Activated CD8-positive, alpha-beta memory T cell treated with anti-CD3 and anti-CD28 coated beads for 1 hour (primary cell): ENCODE measurements at places on chromosomes 3 and 15.

GRCh38 chr3:141950572-141951493 is 74.4 kb downstream of the ATP1B3 start:
- DNase-seq = no peak

DNA sequence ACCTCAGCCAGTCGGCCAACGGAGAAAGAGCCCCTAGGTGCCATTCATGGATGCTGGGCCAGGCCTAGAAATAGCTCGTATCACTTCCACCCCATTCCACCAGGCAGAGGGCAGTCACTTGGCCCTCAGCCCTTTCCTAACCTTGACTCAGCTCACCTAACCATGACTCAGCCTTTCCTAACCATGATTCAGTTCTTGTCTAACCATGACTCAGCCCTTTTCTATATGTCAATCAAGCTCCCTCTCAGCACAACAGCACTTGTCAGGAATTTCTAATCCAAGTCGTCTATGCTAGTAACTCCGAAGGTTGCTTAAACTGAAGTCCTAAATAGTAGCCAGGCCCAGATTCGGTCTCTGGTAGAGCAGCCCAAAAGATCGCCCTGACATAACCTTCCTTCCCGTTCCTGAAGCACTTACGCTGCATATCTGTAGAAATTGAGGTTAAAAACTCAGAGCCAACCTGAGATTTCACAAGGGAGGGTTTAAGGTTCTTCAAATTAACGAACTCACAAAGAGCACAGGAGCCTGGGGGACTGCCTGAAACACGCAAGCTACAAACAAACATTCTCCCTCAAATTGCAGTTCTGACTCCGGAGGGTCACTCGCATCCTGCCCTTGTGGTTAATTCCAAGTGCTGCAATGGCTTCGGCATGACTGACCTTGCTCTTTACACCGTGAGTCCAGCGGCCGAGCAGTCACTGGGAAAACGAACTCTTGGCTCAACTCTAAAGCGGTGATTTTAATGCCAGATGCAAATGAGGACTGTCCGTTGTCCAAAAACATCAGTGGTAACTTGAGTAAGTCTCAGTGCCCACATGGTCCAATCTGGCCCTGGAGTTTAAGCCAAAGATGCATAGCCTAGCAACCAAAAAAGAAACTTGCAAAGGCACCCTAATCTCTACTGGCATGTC is 99.9 kb downstream of the ADAMTS17 start:
- no peak for DNase-seq

GRCh38 chr3:100756441-100756840 is 47.1 kb downstream of the TFG start:
- no peak for DNase-seq

DNA sequence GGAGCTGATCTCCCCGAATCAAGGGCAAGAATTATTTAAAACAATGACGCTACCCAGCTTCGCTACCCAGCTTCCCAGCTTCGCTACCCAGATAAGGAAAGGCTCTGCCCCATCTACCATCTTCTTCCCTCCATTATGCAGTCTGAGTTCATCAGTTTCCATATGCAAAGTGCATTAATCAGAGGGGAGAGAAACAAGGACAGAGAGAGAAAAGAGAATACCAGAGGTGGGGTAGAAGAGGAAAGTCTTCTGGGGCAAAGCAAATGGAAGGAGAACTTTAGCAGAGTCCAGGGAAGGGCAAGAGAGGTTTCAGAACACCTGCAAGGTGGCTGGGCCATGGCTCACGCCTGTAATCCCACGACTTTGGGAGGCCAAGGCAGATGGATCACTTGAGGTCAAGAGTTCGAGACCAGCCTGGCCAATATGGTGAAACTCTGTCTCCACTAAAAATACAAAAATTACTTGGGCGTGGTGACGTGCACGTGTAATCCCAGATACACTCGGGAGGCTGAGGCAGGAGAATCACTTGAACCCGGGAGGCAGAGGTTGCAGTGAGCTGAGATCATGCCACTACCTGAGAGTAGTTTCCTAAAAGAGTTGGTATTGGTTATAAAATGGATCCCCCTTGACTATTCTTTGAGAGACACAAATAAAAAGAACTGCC is 70.4 kb upstream of the SPATA12 start:
- DNase-seq = no peak

DNA sequence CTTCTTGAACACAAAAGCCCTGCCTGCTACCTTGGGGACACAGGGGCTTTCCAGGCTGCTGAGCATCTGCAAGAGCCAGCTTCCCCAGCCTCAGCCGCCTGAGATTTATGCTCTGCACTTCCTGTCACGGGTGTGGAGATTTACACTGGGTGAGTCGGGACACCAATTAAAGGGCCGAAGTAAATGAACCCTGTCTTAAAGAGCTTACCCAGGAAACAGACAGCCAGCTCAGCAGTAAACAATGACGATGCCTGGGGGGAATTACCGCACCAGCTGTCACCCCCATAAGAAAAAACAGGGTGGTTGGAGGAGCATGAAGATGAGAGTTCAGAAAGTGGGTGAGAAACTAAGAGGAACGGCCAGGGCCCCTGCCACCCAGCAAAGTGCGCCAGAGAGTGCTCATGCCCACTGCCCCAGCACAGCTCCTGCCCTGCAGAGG is 37.5 kb upstream of the IQSEC1 start:
- no peak for DNase-seq

GRCh38 chr15:71154607-71155200 is 39.4 kb downstream of the THSD4 start:
- DNase-seq = no peak

GRCh38 chr3:145094355-145094941 is 1066.5 kb downstream of the PLOD2 start:
- DNase-seq = no peak

GRCh38 chr15:99085413-99086326 is 19.2 kb upstream of the SYNM start:
- DNase-seq = no peak

- DNase-seq = no peak
Observed at GRCh38 chr15:101168463-101168824, 83.4 kb downstream of the CHSY1 start.

- DNase-seq = no peak
Observed at GRCh38 chr3:180018543-180018942, 18.2 kb downstream of the PEX5L start.

DNA sequence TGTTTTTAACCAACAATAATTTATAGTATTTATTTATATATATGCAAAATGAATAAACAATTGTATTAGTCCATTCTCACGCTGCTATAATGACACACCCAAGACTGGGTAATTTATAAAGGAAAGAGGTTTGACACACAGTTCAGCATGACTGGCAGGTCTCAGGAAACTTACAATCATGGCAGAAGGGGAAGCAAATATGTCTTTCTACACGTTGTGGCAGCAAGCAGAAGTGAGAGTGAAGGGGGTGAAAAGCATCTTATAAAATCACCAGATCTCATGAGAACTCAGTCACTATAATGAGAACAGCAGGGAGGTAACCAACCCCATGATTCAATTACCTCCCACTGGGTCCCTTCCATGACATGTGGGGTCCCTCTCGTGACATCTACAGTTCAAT is 162.8 kb upstream of the SLITRK3 start:
- DNase-seq = no peak

DNA sequence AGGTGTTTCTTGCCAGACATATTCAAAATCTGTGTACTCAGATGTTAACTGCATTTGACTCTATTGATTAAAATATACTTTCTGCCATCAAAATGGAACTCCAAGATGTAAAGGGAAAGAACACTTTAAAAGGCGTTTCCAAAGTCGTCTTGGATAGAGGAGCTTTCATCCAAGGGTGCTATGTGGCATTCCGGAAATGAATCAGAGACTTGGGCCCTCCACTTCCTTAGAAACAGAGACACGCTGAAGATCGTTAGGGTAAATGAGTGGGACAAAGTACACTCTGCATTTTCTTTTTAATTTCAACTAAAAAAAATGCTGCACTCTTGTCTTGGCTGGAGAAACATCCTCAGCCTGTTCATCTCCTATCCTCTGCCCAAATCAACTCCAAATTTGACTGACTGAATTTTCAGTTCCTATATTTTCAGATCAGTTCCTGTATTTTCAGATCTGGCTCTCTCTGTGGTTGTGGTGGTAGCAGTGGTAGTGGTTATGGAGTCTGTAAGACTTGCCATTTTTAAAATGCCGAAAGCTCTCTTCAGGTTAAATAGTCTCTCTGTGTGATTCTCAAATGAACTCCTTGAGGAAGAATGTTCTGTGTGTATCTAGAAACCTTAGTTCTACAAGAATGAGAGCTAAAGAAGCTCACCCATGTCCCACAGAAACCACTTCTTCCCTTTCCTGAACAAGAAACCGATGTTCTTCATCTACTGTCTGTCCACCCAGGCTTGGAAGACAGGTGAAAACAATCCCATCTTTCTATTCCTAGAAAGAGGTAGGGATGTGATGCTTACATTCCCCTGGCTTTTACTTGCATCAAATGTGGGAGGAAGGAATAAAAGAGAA is 156.8 kb upstream of the ICE2 start:
- DNase-seq = no peak

DNA sequence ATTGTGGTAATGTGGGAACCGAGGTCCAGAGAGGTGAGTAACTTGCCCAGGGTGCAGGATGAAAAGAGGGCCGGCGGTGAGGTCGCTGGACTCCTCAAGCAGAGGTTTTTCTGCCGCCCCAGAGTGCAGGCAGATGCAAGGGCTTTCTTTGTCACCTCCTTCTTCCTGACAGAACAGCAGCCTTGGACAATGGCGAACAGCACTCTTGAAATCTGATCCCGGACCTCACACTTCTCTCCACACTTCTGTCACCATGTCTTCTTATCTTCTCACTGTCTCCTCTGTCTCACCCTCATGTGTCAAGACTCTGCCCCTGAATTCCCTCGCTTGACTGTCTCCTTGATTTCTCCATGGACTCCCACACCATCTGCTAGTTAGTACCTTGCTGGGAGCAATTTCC is 15.4 kb upstream of the VPS8 start:
- no peak for DNase-seq

- DNase-seq = no peak
Observed at GRCh38 chr3:30221619-30222018, 384.8 kb upstream of the TGFBR2 start.

DNA sequence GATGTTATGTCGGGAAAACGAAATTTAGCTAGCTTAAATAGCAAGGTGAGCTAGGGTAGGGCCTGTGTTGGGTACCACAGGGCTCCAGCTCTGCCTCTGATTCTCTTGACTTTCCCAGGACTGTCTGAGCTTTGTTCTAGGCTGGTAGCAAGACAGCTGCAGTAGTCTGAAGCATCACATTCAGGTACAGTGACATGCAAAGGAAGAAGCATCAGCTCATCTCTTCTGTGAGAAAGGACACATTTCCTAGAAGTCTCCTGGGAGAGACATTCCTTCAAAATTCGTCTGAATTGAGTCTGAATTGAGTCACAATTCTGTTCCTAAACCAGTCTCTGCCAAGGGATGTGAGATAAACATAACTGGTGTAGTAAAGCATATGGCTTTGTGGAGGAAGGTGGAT is 8.5 kb upstream of the UBXN7 start:
- no peak for DNase-seq

DNA sequence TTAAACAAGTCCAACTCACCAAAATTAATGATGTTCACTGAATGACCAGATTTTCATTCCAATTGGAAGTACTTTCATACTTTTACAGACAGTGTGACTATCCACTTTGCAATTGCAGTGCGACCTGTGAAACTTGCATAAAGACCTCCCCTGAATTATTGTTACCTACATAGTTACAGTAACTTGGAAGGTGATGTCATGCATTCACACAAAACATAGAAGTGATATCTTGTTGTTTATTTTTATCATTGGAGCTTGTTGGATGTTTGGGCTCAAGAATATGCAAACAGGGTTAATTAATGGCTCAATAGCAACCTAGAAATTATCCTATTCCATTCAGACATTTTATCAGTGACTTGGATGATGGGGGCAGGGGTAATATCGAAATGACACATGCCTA is 470.9 kb downstream of the MECOM start:
- DNase-seq = no peak

DNA sequence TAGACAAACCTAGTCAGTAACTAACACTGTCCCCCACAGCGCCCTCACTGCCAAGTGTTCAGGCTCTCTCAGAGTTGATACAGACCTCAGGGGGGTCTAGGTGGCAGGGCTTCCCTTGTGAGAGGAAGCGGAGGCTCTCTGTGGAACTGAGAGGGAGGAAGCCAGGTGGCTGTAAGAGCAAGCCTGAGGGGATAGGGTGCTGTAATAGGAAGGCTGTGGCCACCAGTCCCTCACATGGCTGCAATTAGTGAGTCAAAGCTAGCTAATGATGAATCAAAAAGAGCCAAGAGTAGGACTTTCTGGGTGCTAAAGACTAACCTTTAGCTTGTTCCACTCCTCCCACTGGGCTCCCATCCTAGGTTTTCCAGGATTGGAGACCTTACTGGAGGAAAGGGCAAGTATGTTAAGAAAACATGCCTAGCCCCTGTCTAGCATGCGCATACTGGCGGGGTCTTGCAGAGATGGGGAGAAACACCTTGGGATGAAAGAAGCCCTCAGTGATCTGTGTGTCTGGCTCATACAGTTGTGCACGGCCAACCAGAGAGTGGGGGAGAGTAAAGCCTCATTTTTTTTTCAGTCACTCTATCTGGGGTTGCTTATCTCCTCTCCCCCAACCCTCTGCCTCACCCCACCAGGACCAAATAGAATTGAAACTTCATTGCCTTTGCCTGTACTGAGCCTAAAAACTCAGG is 13.3 kb upstream of the SOX2 start:
- DNase-seq = no peak

DNA sequence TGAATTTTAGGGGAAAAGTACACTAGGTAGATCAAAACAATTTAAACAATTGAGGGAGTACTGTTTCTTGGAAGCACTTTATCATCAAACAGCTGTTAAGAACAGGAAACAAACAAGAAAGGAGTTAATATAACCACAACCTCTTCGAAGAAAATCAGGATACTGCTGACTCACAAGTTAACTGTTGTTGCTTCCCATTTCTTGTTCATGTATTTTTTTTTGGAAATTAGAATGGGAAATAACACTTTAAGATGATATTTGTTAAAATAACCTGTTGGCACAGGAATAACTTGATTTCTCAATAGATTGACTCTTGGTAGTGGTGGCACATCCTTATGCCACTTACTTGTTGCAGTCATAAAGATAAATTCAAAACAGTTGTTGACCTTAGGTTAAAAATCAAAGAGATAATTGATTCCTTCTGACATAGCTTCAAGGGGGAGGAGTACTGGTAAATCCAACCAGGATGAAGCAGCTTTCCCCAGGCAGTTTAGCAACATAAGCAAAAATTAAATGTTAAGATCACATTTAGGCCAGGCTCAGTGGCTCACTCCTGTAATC is 3.3 kb downstream of the BNIP2 start:
- DNase-seq = no peak

DNA sequence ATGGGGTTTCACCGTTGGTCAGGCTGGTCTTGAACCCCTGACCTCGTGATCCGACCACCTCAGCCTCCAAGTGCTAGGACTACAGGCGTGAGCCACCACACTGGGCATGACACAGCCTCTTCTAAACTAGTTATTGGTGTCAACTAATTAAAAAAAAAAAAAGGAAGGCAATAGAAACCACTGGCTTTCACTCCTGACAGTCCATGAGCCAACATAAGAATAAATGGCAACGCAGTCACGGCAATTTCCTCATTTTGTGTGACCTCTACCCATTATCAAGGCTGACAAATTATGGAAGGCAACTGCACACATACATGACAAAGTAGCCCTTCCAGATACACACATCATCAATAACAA is 5.9 kb downstream of the ARHGEF3 start:
- no peak for DNase-seq
